ENCODE measurements at places on chromosomes 7 and 10.

GRCh38 chr7:90945104-90945787 lies 319.0 kb upstream of the FZD1 start:
- DNase-seq: no peak

DNA sequence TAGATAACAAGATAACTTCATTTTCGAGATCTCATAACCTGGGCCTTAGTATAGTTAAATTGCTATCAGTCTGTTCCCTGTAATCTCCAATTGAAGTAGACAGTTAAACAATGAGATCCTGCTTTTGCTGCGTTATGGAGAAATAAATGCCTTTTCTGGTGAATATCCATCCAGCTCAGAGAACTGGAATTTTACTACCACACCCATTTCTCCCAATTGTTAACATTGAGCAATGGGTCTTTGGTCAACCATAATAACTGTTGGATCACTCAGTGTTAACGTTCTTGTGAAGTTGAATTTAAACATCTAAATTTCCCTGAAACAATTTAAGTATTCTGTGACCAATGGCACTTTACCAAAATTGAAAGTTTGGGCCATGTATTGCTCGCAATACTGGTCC lies 3.0 kb downstream of the CALU start:
- DNase-seq: no peak

GRCh38 chr10:89252225-89252585 lies 630 bp upstream of the LIPA start:
- DNase-seq: no peak

GRCh38 chr10:26502986-26503385 lies 64.8 kb downstream of the APBB1IP start:
- no peak for DNase-seq

DNA sequence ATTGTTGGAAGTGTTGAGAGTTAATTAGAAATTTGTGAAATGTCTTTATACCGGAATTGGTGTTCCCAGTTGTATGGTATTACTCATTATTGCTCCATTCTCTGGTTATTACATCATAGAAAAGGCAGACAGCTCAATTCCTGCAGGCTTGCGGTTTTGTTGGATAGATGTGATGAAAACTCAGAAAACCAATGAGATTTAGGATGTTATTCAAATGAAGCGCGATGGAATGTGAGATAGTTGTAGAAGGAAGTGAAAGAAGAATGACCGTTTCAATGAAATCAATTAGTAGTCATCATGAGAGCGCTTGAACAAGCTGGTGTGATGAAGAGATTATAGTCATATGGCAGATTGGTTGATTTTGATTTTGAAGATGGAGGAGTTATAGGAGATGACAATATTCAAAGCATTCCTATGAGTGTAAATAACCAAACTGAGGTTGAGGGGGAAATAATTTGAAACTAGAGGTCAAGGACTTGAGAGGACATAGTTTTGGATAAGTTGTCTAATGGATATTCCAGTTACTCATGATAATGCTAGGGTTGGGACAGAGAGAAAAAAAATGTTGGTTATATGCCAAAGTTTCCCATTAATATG lies 991.5 kb downstream of the NRG3 start:
- no peak for DNase-seq

- DNase-seq: no peak
These were observed 8.8 kb downstream of the PAPSS2 start for GRCh38 chr10:87668324-87669074.

DNA sequence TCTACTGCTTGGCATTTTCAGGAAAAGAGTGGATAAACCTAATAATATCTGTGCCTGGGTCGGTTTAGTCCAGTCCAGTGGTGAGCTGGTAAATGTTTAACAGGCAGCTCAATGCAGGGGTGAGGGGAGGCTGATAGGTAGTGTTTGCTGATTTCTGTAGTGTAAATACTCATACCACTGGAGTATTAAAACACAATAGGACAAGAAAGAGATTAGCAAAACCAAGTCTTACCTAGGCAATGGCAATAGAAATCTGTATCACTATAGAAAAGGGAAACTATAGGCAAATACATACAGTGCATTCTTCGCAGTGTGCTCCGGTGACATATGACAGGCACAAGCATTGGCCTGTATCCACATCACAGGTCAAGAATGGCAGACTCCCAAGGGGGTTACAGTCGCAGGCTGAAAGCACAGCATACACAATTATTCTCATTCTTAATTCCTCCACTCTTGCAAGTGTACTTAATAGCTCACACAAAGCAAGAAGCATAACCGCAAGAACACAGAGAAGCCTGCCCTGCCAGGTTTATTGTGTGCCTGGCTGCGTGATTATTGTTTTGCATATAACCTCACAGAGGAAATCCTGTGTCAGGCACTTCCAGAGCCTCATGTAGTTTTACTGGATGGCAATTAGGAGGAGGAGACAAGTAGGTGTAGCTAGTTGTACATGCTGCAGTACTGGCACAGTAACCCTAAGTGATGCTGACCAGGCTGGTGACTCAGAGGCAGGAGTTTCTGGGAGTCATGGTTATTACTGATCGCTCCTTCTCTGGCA lies 35.0 kb downstream of the LAMB4 start:
- DNase-seq: no peak

- no peak for DNase-seq
These were observed 217.1 kb downstream of the DIP2C start for GRCh38 chr10:472241-472910.

- DNase-seq: no peak
These were observed 1.5 kb downstream of the ZFAND2A start for GRCh38 chr7:1158203-1159126.

- no peak for DNase-seq
These were observed 109.6 kb downstream of the CPXM2 start for GRCh38 chr10:123781956-123782500.

GRCh38 chr7:107783648-107784047 lies 19.4 kb downstream of the SLC26A3 start:
- DNase-seq: no peak

DNA sequence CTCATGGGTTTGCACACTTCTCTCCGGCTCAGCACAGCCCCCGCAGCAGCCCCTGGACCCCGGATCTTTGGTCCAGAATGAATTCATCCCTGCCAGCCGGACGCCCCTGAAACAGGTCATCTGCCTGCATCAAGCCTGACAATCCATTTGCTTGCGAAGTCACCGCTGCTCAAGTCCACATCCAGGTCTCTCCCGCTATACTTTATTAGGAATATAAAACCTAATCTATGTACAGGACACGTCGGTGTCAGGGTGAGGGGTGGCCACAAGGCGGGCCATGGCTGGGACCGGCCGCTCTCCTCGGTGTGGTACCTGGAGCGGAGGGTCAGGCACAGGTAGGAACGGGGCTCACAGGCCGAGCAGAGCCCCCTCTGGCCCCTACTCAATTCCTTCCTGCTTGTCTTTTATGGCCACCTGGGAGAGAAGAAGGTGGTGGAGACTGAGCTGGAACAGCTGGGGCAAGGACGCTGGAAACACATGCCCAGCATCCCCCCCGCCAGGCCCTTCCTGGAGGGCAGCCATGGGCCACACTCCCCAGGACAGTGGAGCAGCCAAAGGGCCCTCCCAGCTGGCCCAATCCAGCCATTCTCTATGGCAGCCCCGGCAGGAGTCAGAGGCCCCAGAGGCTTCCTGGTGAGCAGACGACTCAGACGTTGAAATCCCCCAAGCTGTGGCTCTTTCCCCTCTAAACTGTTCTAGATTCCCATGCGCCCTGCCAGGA lies 5.3 kb downstream of the POLR2J start:
- no peak for DNase-seq

DNA sequence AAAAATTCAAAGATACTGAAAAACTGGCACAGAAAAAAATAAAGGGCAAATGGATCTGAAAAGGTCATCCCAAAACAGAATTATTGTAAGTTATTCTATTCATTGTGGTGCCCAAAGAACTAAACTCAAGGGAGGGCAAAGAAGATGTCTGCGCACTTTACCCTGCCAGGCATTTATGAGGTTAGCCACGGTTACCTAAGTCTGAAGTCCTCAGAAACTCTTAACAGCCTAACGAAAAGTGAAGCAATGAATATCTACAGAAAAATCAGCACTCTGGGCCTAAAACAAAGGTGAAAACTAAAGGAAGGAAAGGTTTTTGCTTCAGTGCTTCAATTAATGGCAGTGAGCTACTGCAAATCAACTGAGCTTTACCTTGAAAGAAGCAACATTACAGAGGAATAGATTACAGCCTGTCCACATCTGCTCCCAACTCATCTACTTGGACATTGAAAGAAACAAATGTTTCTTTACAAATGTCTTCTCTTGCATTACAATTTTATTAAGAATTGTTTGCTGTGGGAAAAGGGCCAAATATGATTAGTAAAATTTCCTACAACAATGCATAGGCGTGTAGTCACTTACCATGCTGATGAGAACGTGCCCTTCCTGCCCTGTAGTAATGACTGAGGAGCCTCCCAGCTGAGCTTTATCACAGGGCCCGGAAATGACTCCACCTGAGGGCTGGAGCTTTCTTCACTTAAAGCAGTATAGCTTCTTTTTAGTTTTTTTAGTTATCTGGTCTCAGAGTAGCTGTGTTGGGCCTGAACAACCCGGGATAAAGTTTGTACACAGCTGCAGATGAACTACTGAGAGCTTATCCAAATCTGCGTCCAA lies at the start of gene TUBAL3:
TUBAL3 (minus strand) TSS at position 621 of the 834 bp plus-strand sequence; CDS start at position 585, 36 bp downstream.
- no peak for DNase-seq

Data from hippocampal formation (tissue), 2 donors.